ENCODE measurements at places on chromosomes 5 and 9.

GRCh38 chr9:96129747-96130146 is 172.2 kb downstream of the HSD17B3 start:
- no peak for DNase-seq

DNA sequence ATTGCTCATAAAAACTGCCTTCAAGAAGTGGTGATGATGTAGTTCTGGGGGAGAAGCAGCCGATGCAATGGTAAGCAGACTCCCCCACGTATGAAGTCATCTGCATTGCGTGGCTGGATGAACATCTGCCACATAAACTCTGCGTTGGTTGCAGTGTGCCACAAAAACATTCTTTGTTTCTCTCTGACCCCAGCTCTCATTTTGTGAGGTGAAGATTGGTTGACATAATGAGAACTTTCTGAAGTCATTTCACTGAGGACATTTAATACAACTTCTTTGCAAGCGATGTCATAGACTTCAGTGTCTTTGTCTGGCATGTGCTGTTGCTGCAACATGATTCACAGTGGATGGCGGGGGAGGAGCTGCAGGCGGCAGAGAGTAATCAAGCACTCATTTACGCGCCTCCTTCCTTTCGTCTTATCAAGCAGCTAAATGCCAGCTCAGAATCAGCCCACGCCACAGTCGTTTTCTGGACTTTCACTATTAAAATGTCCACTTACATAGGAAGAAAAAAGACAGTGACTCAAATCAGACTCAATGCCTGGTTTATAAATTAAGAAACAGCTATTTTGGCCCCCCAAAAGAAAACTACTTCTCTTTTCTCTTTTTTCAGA is 91.5 kb upstream of the NFIL3 start:
- no peak for DNase-seq

DNA sequence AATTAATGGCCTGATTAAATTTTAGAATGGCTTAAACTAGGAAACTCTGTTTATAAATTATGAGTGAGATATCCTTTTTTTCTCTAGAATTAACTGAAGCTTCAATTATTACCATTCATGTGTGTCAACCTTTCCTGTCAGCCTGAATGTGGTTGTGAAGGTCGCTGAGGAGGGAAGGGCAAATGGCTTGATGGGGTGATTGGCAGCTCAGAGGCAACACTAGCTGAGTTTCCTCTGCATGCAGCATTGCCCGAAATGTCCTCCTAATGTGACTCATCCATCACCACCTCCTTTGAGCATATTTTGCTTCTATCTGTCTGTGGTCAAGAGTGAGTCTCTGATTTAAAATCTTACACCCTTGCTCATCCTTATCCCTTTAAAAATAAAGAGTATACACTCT is 281.9 kb downstream of the TENT4A start:
- no peak for DNase-seq

DNA sequence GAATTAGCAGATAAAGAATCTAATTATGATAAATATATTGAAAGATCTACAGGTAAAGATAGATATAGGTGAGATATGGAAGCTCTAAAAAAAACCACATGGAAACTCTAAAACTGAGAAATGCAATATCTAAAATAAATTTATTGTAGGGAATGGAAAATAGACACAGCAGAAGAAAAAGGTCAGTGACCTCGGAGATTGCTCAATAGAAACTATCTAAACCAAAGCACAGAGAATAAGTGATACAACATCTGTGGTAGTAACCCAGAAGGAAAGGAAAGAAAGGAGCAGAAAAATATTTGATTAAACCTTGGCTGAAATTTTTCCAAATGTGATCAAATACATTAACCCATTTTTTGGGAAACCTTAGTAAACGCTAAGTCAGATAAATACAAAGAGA is 43.1 kb upstream of the GLIPR2 start:
- DNase-seq, result no peak

DNA sequence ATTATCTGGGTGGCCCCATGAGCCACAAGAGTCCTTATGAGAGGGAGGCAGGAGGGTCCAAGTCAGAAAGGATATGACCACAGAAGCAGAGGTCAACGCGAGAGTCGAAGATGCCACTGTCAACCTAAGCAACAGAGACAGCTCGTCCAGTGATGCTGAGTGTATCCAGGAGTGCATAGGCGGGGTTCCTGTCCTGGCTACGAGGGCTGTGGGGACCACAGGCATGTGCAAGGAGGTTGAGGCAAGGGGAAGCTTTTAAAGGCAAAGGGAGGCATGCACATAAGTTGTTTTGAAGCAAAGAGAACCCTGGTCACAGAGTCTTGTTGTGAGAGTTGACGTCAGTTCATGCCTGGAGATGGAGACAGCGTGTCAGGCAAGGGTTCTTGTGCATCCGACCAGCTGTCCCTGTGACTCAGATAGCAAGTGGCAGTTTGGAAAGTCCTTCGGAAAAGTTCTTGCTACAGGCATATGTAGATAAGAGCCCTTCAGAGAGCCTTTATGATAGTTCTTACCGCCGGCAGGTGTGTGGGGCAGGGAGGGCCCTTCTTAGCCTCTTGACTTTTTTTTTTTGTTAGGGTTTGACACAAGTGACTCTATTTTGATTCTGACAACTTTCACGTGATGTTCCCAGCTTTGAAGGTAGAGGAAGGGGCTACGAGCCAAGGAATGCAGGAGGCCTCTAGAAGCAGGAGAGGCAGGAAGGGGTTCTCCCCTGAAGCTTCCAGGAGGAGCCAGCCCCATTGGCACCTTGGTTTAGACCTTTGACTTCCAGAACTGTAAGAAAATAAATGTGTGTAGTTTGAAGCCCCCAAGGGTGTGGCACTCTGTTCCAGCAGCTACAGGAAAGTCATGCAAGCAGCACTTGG is 66.0 kb upstream of the FCN1 start:
- DNase-seq, result no peak

GRCh38 chr5:128154943-128155342 is 71.4 kb downstream of the SLC12A2 start:
- no peak for DNase-seq

GRCh38 chr5:157509587-157509986 is 49.6 kb downstream of the NIPAL4 start:
- DNase-seq, result no peak

GRCh38 chr9:88748566-88749261 is 213.7 kb downstream of the NXNL2 start:
- no peak for DNase-seq

DNA sequence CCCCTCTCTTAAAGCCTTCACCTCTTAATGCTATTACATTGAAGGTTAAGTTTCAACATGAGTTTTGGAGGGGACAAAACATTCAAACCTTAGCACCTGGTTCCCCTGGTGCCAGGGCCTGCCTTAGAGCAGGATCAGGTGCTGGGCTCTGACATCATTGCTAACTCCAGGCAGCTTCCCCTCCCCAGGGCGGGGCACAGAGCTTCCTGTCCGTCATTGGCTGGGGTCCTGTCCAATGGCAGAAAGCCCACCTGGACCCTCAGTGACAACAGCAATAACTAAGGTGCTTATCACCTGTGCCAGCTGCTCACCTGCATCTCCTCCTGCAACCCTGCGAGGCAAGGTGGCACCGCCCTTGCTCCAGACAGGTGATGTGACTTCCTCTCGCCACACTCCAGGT is 177.4 kb downstream of the NSG2 start:
- no peak for DNase-seq

DNA sequence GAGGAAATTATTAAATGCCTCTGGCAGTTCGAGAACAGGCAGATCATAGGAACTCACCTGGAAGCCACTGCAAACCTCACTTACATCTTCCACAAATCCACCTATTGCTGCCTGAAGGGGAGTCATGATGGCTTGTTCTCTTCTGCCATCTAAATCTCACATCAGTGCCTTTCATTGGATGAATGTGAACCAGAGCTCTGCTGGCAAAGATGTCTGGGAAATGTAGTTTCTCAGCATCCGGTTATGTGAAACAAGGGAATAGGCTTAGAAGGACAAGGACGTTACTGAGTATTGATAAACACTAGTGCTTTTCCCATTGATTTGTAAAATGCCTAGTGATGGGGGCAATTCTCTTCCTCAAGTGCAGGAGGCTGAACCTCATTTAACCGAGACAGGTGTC is 483.3 kb downstream of the ARHGEF28 start:
- DNase-seq, result no peak

DNA sequence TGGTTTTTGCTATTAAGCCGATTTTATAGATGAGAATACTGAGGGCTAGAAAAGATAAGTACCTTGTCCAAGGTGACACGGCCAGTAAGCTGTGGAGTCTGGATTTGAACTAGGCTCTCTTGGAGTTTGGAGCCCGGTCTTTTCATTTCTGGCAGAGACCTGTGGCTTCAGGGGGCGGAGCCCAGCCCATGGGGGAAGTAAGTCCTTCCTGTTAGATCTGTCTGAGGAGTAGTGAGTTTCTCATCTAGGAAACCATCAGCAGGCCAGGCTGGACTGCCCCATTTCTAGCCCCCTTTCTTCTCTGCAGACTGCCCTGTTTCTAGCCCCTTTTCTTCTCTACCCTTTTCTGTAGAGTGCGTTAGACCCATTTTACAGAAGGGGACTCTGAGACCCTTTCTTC is 521 bp upstream of the PTGS1 start:
- no peak for DNase-seq

GRCh38 chr9:120475341-120475740 is 104.6 kb downstream of the CDK5RAP2 start:
- DNase-seq, result no peak

GRCh38 chr5:139689631-139690063 is 41.5 kb downstream of the CXXC5 start:
- no peak for DNase-seq

DNA sequence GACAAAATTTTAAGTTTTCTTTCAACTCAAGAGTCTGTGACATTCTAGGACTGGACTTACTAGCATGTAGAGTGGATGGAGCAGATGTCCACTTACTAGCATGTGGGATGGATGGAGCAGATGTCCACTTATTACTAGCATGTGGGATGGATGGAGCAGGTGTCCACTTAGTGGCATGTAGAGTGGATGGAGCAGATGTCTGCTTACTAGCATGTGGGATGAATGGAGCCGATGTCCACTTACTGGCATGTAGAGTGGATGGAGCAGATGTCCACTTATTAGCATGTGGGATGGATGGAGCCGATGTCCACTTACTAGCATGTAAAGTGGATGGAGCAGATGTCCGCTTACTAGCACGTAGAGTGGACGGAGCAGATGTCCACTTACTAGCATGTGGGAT is 2.4 kb downstream of the SLC36A1 start:
- DNase-seq, result no peak

GRCh38 chr9:132460240-132460639 is 50.2 kb downstream of the CFAP77 start:
- no peak for DNase-seq

- DNase-seq, result no peak
These were observed 56.7 kb upstream of the EQTN start for GRCh38 chr9:27353474-27354229.

DNA sequence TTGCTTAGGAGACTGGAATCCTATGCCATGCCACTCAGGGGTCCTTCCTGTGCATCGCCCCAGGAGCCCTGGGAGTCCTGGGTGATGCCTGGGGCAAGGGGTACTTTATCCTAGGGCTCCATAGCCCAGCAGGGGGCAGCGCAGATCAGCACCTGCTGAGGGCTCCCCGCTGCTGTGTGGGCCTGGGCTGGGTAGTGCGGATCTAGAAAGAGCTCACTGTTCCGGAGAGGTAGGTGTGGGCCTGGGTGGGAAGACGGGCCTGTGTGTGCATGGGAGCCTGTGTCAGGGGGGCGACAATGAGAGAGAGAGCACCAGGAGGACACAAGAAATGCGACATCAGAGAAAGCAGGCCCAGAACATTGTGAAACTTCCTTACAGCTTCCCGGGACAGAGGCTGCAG is 11.4 kb upstream of the DAB2IP start:
- DNase-seq, result peak; percentile 44

DNA sequence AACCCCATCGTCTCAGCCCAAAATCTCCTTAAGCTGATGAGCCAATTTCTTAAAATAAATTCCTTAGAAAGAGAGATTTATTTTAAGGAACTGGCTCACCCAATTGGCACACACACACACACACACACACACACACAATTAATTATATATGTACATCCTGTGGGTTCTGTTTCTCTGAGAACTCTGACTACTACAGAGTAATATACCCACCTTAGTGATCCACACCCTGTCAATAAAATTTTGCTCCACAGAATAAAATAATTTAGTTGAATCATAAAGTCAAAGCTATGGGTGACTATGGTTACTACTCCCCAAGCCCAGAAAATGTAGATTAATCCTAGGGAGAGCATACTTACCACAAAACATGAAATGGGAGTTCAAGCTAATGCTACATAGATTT is 131.0 kb downstream of the DMAC1 start:
- DNase-seq, result no peak

DNA sequence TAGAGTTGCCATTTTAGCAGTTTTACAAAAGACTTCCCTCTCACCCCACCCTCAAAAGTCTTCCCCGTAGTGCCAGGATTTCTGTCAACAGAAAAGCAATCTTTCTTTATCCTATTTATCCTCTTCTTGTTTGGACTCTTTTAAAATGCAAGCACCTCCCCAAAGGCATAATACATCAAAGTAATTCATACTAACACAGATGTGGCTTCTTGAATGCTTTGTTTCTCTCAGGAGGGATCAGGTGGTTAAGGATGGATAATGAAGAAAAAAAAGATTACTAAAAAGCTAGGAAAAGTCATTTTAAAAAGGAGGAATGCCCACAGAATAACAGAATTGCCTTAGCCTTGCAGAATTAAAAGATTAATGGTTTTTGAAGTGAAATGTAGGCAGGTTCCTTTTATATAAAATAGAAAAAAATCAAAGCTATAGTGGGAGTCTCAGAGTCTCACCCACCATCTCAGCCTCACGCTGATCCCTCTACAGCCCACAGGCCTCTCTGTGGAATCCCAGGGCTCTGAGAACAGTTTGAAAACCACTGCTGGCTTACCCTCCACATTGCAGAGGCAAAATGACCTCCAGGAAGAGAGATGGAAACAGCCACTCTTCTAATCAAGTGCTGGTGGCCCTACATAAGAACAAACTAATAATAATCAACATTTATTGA is 102.2 kb downstream of the GCNT1 start:
- DNase-seq, result no peak

DNA sequence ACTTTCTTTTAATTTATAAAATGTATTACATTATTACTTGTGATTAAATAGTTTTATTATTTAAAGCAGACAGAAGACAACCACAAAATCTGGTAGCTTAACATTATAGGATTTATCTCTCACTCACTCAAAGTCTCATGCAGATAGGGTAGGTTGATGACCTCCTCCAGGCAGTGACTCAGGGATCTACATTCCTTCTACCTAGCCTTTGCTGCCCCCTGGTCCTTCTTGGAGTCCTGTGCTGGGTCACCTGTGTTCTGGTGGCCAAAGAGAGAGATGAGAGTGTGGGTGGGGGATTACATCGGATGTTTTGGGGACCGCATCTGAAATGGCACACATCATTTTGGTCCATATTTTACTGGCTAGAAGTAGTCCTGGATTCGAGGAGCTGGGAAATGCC is 95.7 kb upstream of the CTSL start:
- no peak for DNase-seq

- DNase-seq, result no peak
These were observed 46.5 kb downstream of the MRPS27 start for GRCh38 chr5:72273547-72273946.

GRCh38 chr9:115103746-115104477 is 14.0 kb downstream of the TNC start:
- no peak for DNase-seq

GRCh38 chr9:111096051-111096450 is 57.8 kb upstream of the LPAR1 start:
- DNase-seq, result no peak

Data from PC-9 (cell line).